ENCODE measurements at places on chromosomes 4 and X.

DNA sequence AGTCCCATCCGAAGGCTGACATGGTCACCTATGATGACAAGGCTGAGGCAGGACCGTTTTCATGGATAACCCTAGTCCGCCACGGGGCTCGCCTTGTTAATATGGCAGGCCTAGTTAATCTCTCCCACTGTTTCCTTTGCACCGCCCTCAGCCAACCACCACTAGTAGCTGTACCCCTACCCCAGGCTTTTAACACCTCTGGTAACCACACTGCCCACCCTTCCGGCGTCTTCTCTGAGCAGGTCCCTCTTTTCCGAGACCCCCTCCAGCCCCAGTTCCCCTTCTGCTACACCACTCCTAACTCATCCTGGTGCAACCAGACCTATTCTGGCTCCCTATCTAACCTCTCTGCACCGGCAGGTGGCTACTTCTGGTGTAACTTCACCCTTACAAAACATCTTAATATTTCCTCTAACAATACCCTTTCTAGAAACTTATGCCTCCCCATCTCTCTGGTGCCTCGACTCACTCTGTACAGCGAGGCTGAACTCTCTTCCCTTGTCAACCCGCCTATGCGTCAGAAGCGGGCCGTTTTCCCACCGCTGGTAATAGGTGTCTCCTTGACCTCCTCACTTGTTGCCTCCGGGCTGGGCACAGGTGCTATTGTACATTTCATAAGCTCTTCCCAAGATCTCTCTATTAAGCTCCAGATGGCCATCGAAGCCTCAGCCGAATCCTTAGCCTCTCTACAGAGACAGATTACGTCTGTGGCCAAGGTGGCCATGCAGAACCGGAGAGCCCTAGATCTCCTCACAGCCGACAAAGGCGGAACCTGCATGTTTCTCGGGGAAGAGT lies 964.4 kb downstream of the RPA4 start:
- DNase-seq: no peak

GRCh38 chrX:22220941-22221340 lies 51.8 kb upstream of the CBLL2 start:
- DNase-seq: peak; percentile 95

DNA sequence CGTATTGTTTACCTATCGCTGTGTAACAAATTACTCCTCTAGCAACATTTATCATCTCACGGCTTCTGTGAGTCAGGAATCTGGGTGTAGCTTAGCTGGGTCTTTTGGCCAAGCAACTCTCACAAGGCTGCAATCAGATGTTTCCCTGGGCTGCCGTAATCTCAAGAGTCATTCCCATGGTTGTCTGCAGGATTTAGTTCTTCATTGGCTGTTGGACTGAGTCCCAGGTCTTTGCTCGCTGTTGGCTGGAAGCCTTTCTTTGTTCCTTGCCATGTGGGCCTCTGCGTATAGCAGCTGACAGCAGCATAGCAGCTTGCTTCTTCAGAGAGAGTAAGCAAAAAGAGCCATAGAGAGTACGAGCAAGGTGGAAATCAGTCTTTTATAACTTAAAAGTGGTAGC lies 16.8 kb downstream of the POLR2B start:
- peak; percentile 85 for DNase-seq

- no peak for DNase-seq
These were observed 1.5 kb upstream of the NR3C2 start for GRCh38 chr4:148443512-148444295.

DNA sequence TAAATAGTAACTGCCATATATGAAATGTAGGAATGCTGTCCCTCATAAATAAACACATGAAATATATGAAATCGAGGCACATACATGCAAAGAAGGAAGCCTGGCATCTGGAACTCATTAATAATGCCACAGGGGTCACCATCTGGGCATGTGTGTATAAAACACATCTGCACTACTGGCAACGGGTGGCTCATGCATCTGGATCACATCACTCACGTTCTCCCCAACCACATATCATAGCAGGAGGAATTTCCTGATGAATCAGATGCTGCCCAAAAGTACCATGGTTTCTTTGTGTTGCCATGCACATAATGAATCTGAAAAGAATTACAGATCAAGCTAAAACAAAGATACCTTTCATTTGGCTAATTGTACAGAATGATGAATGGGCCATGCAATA lies 28.6 kb downstream of the RNF175 start:
- peak; percentile 86 for DNase-seq

DNA sequence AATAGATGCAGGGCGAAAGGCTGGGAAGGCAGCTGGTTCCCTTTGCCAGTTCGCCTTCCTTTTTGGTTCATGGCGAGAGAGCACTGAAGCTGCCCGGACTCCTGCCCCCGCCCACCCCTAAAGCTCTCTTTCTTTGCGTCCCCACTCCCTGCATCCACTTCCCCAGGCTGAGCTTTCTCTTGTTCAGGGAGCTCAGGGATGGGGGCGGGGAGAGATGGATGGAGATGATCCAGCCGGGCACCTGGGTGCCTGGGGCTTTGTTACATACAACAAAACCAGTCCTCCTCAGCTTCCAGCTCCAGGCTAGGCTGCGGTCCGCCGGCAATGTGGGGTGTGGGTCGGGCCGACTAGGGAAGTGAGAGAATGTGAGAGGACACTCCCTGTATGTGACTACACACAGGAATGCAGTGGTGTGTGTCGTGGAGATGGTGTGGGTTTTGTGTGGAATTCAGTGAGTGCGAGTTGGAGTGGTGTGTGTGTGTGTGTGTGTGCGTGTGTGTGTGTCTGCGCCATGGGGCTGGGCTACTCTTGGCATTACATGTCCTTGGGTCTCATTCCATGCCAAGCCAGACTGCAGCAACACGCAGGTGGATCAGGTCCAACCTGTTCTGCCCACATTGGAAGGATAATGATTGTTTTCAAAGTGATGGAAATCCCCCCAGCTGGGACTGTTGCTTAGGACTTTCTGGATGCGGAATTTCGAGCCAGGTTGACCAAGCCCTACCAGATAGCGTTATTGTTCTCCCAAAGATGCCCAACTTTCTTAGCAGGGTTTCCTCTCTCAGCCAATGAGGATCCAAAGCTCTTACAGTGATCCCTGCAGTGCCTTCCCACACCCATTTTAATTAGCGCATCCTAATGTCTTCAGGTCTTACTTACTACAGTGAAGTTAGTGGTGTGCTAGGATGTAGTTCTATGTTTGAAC lies 149.4 kb upstream of the CHRDL1 start:
- no peak for DNase-seq

GRCh38 chrX:147570483-147570882 lies 341.2 kb upstream of the FMR1 start:
- no peak for DNase-seq

- DNase-seq: no peak
These were observed 260.3 kb upstream of the TENM3 start for GRCh38 chr4:181982856-181983255.

DNA sequence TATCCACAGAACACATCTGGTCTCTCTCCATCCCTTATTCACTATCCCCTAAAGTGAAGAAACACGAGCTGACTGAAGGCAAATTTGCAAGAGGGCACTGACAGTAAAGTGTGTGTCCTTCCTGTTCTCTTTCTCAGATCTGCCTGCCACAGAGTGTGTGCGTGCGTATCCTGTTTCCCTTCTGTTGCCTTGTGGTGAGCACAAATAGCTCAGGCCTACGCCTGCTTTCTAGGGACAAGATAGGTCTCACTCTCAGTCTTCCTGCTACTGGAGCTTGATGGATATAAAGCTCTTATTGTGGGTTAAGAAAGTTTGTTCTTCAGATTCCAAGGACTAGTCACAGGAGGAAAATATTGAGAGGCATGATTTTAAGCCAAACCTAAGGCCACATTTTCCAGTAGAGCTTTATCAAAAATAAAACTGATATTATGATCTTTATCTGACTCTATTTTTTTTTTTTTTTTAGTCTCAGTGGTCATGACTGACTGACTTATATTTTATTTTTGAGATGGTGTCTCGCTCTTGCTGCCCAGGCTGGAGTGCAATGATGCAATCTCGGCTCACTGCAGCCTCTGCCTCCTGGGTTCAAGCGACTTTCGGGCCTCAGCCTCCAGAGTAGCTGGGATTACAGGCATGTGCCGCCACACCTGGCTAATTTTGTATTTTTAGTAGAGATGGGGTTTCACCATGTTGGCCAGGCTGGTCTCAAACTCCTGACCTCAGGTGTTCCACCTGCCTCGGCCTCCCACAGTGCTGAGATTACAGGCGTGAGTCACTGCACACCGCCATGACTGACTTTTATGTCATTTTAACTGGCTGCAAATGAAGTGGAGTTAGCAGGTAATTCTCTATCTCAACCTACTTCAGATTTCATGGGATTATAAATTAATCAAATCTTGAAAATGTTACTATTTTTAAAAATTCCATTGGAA lies 140.3 kb upstream of the SH3RF1 start:
- peak; percentile 84 for DNase-seq

GRCh38 chr4:141524841-141525240 lies 111.5 kb upstream of the IL15 start:
- DNase-seq: no peak

- DNase-seq: no peak
These were observed 415.2 kb upstream of the HS3ST1 start for GRCh38 chr4:11843927-11844326.

DNA sequence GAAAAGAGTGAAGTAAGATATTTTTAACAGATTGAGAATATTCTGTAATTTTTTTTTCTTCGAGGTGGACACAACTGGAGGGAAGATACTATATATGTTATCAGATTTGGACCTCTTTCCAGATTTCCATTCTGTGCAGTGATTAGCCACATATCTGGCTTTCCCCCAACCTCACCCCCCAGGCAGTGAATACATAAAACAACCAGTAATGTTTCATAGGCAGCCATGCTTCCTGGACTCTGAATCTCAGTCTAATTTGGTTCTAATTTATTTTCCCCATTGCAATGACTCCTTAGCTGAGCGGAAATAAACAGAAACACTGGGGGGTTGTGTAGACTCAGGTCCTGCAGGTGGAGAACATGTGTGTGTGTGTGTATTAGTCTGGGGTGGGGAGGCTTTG lies 226.5 kb downstream of the FBXW7 start:
- peak; percentile 9 for DNase-seq

- DNase-seq: no peak
These were observed 172.0 kb downstream of the ATOH1 start for GRCh38 chr4:94000559-94000958.

DNA sequence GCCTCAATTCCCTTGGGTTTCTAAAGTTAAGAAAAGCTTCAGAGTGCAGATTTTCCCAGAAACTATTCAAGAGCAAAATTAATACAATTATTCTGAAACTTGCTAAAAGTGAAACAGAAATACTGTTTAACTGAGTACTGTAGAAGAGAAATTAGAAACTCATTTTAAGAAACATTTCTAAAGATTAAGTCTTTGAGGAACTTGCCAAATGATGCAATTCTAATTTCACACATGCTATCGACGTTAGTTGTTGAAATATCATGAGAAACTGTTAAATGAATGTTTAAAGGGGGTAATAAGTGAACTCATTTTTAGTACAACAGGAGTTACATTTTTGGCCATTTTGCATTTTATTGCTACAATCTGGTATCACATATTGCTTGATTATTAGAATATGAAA lies 125.3 kb upstream of the MAOA start:
- DNase-seq: no peak

GRCh38 chr4:168384437-168385141 lies 66.0 kb upstream of the DDX60 start:
- no peak for DNase-seq

GRCh38 chrX:122272011-122272410 lies 912.1 kb upstream of the GRIA3 start:
- DNase-seq: no peak

GRCh38 chr4:62948108-62948507 lies 1461.1 kb downstream of the TECRL start:
- DNase-seq: peak; percentile 2

GRCh38 chr4:4361883-4362282 lies 25.0 kb upstream of the NSG1 start:
- no peak for DNase-seq

DNA sequence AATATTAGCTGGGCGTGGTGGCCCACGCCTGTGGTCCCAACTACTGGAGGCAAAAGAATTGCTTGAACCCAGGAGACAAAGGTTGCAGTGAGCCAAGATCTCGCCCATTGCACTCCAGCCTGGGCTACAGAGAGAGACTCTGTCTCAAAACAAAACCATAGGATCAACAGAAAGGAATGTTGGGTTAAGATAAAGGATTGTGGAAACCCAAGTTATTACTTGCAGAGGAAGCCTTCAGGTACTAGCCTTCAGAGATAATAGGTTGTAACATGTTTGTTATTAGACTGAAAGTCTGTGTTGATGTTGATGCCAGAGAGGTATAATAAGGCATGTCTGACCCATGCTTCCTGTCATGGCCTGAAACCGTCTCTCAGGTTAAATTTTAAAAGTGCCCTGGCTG lies 16.9 kb downstream of the SSX5 start:
- no peak for DNase-seq

GRCh38 chrX:148593987-148594386 lies 93.6 kb downstream of the AFF2 start:
- DNase-seq: no peak

GRCh38 chr4:54085284-54085683 lies 14.7 kb upstream of the GSX2 start:
- peak; percentile 91 for DNase-seq

- no peak for DNase-seq
These were observed 9.7 kb downstream of the HS6ST2 start for GRCh38 chrX:132948648-132949260.

DNA sequence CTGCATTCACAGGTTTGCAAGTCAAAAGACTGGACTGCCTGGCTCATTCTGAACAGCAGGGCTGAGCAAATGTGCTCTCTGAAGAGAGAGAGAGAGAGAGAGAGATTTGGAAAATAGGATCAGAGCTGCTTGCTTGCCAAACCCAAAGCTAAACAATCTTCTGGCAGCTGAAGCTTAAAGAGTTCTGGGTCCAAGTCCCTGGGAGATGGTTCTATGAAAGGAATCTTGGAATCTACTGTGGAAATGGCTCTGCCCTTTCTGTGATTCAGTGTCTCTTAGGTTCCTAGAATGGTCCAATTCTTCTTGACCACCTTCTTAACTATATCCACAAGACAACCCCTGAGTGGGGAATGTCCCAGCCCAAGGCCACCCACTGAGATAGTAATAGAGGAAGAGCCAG lies 66.1 kb upstream of the EFNB1 start:
- no peak for DNase-seq

GRCh38 chr4:155119006-155119405 lies 89.4 kb upstream of the NPY2R start:
- DNase-seq: no peak

DNA sequence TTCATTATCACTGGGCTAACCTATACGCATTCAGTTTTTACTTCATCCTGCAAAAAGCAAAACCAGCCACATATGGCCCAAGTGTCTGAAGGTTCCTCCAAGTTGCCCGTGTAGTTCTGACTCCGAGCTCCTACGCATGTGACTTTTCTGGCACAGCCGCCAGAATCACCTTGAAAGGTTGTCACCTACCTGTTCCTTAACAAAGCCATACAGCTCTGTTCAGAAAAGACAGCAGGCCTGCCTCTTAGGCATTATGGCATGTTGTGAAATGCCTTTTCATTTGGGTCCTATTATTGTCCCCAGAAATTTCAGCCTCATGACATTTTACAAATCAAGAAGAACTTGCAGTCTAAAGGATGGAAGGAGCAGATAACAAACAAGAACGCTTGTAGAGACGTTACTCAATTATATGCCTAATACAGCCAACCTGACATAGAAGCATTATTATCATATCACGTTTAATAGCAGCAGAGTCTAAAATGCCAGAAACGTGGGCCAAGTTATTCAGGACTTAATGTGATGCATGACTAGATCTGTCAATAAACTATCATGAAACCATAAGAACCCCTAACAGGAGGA lies 118.5 kb downstream of the RBM47 start:
- DNase-seq: no peak

All from fibroblast of skin of right biceps (primary cell).